ENCODE measurements at places on chromosomes 11 and 22.

DNA sequence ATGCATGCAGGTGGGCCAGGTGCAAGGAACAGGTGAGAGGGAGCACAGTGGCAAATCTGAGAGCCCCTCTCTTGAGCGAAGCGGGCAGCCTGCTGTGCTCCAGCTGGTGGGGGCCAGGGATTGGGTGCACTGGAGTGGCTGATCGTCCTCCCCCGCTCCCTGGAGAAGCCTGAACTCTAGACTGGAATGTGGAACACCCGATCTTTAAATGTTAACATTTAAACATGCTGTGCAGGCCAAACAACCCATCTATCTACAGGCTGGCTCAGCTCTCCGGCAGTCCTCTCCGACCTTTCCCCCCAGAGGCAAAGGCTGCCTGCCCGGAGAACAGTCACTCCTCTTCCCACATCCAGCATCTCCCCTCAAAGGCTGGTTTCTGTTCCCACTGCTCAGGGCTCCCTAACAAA, 5.1 kb downstream of the MRGPRF start:
- no peak for DNase-seq

DNA sequence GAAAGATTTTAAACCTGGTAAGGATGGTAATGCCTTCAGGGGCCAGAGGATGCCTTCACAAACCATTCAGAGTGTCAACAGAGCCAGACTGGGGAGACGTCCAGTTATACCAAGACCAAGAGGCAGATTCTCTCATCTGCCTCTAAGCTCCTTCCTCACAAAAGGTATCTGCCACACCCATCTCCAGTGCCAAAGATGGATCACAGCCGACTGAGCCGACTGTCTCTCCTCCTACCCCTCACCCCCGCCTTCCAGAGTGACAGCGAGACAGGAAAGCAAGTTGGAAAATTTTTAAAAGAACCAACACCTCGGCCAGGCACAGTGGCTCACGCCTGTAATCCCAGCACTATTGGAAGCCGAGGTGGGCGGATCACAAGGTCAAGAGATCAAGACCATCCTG, 79.1 kb upstream of the AKIP1 start:
- no peak for DNase-seq

DNA sequence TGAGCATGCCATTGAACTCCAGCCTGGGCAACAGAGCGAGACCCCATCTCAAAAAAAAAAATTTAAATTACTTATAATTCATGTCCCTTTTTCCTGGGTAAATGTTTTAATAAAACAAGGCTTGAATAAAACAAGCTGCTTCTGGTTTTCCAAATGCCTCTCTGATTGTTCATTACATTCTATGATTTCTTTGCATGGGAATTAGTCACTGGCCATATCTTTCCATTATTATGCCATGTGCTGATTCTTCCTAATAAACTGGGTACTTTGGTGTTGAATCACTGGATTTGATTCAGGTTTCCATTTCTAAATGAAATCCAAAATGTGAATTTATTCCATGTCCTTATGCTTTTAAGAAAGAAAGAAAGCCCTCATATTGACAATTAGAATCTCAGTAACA, 42.6 kb downstream of the ZNF215 start:
- no peak for DNase-seq

DNA sequence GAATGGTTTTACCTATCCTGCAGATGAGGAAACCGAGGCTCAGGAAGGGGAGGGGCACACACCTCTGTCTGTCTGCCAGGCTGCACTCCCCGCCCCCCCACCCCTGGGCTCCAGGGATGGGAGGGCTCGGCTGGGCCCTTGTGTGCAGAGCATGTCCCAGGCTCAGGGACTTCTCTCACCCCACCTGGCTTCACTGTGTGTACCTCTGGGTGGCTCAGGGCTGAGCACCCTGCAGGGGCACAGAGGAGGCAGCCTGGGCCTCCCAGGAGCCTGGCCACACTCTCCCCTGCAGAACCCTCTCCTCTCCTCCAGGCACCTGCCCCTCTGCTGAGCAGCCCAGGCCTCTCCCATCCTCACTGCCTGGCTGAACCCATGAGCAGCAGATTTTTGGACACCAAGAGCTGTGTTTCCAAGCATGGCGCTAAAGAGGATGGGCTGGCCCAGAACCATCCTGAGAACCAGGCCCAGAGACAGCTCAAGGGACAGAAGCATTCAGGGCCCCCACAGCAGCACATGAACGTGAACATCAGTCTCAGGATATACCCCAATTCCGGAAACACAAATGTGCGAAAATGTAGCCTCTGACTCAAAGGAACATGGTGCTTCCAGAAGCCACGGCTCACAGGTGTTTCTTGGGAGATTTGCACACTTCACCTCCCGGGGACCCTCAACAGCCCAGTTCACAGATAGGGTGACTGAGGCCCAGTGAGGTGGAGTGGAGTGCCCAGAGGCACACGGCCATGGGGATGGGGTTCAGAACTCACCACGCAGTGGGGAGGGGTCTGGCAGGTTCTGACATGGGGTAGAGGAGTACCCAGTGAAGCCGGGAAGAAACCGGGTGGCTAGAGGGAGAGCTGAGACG, 10.5 kb downstream of the EMID1 start:
- DNase-seq: no peak

GRCh38 chr11:12117200-12117599, 6.8 kb downstream of the MICAL2 start:
- DNase-seq: no peak

- no peak for DNase-seq
Measured at GRCh38 chr11:6576471-6577373, 26.7 kb downstream of the RRP8 start.

GRCh38 chr11:45983471-45983845, 61.0 kb downstream of the LARGE2 start:
- no peak for DNase-seq

GRCh38 chr11:60762851-60763691, 6.4 kb downstream of the MS4A15 start:
- DNase-seq: no peak

GRCh38 chr11:100887659-100888058, 200.6 kb downstream of the ARHGAP42 start:
- no peak for DNase-seq

- no peak for DNase-seq
Measured at GRCh38 chr11:16933756-16934603, 80.2 kb downstream of the PLEKHA7 start.

DNA sequence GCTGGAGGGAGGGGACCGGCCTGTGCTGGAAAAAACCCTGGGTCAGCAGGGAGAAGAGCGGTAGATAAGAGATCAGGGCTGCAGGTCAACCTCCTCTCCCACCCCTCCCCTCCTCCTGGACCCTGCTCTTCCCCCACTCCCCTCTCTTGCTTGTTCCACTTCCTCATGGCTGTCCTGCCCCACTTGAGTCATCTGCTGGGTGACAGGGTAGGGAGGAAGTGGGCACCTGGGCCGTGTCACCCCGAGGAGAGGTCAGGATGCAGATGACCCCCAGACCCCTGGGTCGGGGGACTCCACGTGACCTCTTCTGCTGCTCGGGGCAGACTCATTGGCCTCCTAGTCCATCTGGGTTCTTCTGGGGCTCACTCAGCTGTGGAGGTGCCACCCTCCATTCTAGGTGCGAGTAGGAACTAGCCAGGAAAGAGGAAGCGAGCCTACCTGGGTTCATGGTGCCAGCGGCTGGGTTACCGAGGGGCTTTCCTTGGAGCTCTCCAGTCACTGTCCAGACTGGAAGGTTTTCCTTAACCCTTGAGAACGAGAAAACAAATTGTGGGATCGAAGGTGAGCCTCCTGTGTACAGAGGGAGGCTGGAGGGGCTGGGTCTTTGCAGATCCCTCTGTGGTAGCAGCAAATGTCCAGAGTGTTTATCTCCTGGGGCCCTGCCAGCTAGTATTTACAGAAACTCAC, 6.5 kb downstream of the APOL2 start:
- DNase-seq: peak; percentile 23

GRCh38 chr11:133597236-133597635, 64.9 kb upstream of the OPCML start:
- no peak for DNase-seq

GRCh38 chr11:84022201-84022600, 736.0 kb upstream of the CCDC90B start:
- no peak for DNase-seq

GRCh38 chr11:35336726-35337125, 82.6 kb downstream of the SLC1A2 start:
- no peak for DNase-seq

- no peak for DNase-seq
Measured at GRCh38 chr22:23562186-23562585, 17.9 kb downstream of the IGLL1 start.

DNA sequence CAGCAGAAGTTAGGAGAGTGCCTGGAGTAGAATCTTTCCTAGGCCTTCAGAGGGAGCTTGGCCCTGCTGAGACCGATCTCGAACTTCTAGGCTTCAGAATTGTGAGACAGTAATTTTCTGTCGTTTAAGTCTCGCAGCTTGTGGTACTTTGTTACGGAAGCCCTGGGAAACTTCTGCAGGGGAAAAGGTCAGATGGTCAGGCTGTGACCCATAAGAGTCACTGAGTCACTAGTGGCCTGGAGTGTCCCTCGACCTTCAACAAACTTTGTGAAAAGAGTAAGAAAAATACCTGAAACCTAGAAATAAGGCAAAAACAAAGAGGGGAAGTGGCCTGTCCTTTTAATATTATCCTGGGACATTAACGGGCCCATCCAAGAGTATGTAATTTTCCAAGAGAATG, 34.6 kb downstream of the CSNK2A3 start:
- no peak for DNase-seq

DNA sequence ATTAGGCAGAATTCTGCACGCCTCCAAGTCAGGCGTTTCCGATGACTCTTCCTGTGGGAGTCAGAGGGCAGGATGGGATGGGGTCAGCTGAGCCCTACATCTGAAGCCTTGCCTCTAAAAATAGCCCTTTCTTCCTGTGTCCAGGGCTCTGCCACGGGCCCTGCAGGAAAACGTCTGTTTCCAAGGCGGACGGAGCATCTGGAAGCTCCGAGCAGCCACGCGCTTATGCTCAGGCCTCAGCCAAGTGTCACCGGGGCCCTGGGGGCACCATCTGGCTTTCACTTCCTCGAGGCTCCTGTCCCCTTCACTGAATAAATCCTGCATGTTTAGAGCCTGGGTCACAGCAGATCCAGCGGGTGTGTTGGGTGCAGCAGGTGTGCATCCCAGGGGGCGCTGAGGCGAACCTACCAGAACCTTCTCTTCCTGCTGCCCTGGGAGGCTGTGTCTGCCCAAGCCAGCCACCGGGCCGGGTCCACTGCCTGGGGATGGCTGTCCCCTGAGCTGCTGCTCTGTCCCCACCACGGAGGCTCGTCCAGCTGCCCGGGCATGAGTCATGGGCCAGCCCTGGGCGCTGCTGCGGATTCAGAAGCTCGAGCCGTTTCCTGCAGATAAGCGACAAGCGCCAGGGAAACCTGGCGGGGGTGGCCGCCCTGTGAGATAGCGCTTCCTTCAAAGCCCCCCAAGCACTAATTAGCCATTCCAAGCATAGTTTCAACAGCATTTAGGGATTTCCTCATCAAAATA, 32.0 kb upstream of the LINC01488 start:
- DNase-seq: peak; percentile 9

DNA sequence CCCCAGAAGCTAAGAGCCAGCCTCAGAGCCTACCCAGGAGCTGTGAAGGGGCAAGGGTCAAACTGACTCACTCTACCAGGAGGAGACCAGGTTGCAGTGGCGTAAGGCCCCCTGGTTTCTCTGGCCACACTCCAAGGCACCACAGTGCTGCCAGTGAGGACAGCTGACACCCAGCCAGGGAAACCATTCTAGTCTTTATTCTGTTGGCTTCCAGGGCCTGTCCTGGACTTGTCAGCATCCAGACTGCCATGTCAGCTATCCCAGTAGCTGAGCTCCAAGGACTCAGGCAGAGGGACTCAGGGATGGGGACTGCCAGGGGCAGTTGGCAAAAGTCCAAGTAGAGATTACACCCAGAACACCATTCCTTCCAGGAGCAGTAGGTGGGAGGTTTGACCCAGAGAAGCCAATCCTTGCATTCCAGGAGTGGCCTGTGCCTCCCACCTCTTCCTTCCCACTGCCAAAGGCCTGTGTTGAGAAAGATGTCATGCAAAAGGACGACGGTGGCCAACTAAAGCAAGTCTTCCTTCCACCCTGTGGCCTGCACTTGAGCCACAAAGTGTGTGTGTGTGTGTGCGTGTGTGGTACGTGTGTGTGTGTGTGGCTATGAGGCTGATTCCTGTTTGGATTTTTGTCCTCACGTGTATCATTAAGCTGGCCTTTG, 3.6 kb upstream of the MAPK8IP1 start:
- DNase-seq: no peak

DNA sequence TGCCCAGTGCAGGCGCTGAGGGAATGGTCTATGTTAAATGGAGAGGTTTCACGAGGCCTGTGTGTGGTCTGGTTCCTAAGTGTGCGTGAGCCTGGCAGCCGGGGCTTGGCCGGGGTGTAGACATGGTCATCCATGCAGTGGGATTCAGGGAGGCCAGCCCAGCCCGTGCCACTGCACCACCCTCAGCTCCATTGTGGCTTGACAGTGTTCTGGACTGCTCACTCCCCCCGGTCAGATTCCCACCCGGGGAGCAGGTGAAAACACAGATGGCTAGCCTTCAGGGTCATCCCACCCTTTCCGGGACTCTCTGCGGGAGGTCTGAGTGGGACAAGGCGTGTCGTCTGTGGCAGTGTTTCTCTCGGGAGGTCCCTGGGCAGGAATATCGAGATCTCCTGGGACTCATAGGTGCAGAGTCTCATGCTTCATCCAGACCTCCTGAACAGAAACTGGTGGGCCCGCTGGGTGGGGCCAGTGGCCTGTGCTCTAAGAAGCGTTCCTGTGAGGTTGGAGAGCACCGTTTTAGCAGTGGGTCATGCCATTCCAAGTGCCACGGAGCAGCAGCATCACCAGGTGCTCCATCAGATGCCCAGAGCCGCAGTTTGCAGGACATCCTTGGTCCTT, 52.3 kb downstream of the ST14 start:
- no peak for DNase-seq

DNA sequence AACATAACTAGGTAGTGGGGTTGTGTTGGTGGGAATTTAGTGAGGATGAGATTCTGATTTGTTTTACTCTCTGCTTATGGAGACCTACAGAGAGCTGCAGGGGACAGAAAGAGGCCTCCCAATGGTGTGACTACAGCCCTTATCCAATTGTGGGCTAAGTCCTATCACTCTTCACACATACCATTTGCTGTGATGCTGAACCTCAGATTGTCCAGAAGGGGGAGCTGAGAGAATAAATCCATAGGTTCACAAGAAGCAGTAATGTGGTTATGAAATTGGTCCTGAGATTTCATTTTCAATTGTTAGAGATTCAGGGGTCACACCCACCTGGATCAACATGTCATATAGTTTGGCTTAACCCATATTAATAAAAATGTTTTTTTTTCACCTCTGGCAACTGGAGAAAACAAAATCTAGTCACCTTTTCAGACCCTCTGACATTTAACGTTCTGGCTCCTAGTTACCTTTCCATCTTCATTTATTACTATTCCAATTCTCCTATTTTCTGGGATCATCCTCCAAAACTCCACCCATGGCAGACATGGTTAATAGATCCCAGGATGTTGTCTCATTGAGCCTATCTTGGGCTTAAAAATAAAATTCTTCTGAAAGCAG, 53.3 kb upstream of the PTPN5 start:
- no peak for DNase-seq

GRCh38 chr22:45323695-45324094, 14.0 kb downstream of the FAM118A start:
- no peak for DNase-seq

GRCh38 chr11:126318574-126319373, 14.9 kb downstream of the DCPS start:
- DNase-seq: peak; percentile 73
